ENCODE measurements at places on chromosomes 7 and 10.

- DNase-seq: no peak
Measured at GRCh38 chr10:76618171-76618570, 1019.4 kb downstream of the KCNMA1 start.

GRCh38 chr7:55060636-55061022, 41.8 kb downstream of the EGFR start:
- no peak for DNase-seq

DNA sequence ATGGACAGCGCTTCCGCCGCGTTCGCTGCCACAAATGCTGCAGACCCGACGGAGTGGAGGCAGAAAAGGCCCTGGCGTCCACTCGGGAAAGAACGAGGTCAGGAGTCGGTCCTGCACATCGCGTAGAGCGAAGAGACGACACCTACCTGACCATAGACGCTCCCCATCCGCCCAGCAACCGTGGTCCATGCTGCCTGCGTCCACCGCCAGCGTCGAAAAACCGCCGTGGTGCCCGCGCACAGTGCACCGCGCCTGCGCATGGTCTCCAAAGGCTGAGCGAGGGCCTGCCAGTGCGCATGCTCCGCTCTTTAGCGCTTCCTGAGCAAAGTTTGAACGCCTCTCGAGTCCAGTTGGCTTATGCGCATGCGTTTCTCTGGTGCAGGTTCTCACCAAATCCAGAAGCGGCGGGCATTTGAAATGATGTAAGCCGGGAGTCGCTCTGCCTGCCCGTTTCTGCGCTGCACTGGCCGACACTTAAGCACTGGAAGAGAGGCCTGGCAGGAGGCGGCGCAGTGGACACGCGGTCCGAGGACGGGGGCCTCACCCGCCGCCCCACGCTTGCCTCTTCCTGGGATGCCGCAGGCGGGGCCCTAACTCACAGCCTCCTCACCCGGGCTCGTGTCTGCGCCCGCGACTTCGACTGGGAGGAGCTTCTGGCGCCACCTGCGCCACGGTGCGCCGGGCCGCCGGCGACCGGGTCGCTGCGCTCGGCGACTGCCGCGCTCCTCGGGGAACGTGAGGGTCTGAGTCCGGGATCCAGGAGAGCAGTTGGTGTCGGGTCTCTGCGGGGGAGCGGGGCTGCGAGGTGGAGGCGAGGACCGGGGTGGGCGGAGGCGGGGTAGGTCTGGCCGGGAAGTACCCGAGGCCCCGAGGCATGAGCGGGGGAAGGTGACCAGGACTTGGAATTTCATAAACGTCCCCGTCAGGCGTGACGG, at the start of gene FAM24B:
FAM24B (minus strand) TSS at position 243 of the 935 bp plus-strand sequence. CDS start 29,066 bp downstream, outside the sequence.
- DNase-seq: peak; percentile 79

GRCh38 chr10:48943096-48943495, 3.5 kb upstream of the LRRC18 start:
- no peak for DNase-seq

DNA sequence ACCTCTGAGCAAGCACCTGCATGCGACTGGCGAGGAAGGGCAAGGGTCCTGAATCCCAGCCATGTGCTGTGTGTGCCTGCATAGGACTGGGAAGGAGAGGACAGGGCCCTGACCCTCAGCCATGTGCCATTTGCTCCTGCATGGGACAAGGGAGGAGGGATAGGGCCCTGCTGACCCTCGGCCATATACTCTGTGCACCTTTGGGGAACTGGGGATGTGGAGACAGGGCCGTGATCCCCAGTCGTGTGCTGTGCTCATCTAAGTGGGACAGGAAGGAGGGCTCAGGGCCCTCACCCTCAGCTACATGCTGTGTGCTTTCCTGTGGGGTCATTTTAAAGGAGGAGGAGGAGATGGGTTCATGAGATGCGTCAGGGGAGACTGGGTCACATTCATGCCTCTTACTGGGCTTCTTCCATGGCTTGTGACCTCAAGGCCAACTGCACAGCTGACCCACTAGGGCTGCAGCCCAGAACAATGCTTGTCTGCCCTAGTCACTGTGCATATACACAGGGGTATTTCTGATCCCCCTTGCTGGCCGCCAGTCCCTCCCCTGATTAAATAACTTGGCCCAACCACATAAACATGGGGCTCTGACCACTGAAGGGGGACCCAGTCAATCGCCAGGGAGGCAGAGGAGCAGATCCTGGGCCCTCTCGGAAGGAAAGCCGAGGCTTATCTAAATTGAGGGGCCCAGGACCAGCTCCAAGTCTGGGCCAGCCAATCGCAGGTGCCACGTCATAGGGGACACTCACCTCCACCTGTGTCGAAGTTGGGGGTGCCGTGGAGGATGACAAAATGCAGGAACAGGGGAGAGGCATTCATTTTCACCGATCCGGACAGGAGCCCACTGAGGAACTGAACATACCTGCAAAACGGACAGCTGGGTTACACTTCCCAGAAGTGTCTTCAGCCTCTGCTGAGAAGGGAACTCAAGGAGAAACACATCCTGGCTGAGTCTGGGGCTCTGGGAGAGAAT, 167.3 kb downstream of the TNS3 start:
- DNase-seq: no peak

DNA sequence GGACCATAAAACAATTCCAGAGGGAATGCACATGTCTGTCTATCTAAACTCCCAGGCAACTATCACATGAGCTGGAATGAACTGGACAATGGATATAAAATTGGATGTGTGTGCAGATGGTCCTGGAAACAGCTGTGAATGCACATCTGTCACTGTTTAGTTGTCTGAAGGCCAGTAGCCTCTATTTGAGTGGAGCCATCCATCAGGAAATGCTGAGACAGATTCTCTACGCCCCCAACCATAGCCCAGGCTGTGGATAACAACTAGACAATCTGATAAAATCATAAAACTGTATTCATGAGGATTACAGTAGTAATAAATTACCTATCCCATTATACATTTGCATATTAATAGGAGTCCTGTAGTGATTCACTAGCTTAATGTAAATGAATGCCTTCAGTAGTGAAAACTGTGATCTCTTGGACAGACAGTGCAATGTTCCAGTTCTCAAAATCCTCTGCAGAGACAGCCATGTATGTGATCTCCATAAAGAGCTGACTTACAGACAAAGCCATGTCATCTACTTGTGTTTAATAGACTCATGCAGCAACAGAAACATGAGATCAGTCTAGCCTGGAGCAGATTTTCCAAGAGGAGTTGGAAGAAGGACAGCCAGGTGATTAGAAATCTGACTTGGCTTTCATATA, 907.6 kb downstream of the KCNMA1 start:
- no peak for DNase-seq

- DNase-seq: no peak
Measured at GRCh38 chr7:113813471-113813870, 105.3 kb downstream of the PPP1R3A start.

- DNase-seq: no peak
Measured at GRCh38 chr10:71604324-71605018, 115.1 kb downstream of the C10orf105 start.

DNA sequence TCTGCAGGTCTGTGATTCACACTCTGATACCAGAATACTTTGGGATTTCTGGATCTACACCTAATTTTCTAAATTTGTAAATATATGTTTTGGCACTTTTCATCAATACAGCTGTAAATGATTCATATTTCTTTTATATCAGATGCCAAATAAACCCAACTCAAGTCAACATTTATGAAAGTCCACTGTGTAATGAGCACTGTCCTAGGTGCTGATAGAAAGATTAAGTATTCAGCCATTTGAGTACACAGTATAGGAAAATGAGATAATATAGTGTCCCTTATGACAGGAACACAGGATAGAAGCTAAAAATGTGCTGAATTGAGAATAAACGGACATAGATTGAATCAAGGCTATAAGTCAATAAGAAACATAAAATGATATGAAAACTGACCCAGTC, 6.4 kb downstream of the ANXA7 start:
- DNase-seq: no peak

GRCh38 chr10:129105266-129105665, 361.8 kb upstream of the MGMT start:
- DNase-seq: no peak

DNA sequence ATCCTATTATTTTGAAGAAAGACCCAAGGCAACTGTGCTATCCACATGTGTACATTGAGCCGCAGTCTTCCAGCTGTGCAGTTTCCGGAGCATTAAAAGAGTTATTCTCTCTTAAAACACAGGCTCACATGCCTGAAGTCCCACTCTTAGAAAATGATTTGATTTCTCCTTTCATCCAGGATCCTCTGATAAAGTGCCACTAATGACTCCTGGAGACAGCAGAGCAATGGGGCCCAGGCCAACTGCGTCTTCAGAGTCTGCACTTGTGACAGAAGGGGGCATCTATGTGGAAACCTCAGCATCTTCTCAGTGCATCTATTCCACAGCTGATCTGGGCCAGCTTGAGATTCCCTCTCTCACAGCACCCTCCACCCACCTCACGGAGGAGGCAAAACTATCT, 482.1 kb upstream of the AKR1E2 start:
- no peak for DNase-seq

DNA sequence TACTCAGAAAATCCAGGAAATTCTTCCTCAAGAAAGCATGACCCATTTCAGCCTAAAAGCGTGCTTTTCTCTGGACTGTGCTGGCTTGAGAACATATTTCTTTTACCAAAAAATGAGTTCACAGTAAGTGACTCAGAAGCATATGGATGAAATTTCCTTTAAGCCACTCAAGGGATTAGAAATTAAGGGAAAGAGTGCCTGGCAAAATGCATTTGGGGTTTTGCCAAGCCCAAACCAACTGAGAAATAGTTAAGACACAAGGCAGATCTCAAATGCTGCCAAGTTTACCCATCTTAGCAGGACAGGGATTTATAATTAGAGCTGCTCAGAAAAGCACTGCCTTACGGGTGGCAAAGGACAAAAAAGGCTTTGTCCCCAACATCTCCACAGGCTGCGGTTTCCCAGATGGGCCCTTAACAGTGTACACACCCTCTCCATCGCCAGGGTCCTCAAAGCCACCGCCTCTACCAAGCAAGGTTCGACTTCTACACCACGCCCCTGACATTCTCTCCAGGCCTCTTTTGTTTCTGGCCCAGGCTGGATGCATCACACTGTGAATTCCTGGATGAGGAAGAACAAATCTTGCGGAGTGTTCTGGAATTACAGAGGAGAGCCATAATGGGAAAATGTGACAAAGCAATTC, 30.1 kb upstream of the CDHR3 start:
- no peak for DNase-seq

GRCh38 chr10:7443036-7443435, 32.2 kb upstream of the SFMBT2 start:
- no peak for DNase-seq

DNA sequence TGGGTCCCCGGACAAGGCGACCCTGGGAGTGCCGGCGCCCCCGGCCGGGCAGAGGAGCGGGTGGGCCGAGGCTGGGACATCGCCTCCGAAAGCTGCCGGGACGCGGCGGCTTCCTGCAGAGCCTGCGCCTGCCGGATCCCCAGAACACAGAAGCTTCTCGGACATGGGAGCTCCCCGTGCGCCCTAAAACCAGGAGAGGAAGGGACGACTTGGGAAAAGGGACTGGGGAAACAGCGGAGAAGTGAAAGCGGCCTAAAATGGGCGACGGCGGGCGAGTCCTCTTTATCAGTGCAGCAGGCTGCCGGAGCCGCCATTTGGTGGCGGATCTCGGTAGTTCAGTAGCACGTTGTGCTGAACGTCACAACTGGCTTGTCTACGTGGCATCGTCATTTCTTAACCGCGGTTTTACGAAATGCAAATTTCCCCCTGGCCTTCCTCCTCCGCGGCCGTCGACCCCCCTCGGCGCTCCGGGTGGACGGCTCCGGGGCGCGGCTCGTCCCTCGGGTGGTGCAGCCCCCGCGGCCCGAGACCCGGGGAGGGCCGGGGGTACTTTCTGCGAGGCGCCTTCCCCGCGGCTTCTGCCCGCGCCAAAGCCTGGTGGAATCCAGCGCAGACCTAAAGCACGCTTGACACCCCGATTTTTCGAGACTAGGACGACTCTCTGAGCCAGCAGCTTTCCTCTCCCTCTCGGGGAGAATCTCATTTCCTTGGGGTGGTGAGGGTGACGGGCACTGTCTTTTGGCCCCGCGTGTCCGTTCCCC, 9.9 kb upstream of the SPAG6 start:
- peak; percentile 47 for DNase-seq

DNA sequence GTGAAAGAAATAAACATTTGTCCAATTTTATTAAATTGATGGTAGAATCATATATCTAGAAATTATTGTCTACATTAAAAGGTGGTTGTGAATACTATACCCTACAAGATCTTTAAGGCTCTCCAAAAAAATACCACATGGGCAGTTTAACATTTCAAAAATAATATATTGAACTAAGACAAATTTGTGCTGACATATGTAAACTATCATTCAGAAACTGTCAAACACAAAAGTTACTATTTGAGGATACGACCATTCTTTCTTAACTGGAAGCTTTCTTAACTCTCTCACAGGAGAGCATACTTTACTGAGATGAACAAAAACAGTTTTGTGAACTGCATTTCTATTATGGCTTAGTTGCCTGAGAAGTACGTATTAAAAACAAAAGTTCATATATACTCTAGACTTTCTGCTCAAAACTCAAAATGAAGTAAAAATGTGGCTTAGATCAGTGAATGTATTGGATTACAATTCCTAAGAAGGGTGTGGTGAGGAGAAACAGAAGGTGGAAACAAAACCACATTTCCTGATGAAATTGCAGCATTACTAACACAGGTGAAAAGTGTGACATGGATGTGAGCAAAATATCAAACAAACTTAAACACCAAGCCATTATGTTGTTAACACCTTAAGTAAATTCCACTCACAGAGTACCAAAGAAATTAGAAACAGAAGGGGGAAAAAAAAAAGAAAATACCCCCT, 138.5 kb downstream of the SEMA3A start:
- no peak for DNase-seq

Measured in activated T-helper 1 cell treated with anti-CD3 and anti-CD28 coated beads, Interleukin-2, amount 50 U/mL, for 16 hours (primary cell).